Natural killer cell treated with Interleukin-12 subunit alpha and Interleukin-12 subunit beta and Interleukin-15 and Interleukin-18, amount 100 ng/mL, for 72 hours (primary cell): ENCODE measurements at places on chromosomes 16 and 17.
A peak's percentile ranks its signal among the peaks of the same experiment; 100 is the strongest.

DNA sequence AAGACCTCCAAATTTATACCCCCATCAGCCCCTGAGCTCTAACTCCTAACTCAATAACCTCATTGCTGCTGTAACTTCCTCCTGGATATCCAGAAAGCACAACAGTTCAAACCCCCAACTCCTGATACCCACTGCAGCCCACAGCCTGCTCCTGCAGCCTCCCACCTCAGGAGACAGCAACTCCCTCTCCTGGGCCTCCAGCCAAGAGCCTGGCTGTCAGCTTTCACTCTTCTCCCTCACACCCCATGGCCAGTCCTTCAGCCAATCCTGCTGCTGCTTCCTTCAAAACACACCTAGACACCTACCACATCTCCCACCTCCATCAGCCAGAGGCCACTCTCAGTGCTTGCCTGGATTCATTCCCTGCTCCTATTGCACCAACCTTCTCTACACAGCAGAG, 5.4 kb downstream of the GINS2 start:
- no peak for DNase-seq

DNA sequence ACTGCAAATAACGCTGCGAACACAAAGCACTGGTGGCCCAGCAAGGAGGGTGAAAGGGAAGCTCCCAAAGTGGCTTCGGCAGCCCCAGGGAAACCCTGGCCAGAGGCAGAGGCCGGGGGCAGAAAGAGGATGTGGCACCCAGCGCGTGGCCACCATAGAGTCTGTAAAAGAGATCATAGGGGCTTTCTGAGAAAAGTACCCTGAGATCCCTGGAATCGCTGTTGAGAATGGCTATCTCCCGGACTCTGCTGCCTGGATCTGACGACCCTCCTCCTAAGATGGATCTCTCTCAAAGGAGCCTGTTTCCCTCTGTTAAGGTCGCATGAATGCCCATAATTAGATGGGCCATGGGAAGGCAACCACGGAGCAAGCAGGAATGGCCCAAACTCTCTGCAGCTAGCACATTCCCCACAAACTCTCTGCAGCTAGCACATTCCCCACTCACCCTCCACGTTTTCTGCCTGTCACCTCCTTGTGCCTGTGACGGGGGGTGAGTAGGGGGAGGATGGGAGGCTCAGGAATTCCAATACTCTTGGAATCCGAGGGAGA, 364.4 kb downstream of the XYLT1 start:
- peak; percentile 71 for DNase-seq

DNA sequence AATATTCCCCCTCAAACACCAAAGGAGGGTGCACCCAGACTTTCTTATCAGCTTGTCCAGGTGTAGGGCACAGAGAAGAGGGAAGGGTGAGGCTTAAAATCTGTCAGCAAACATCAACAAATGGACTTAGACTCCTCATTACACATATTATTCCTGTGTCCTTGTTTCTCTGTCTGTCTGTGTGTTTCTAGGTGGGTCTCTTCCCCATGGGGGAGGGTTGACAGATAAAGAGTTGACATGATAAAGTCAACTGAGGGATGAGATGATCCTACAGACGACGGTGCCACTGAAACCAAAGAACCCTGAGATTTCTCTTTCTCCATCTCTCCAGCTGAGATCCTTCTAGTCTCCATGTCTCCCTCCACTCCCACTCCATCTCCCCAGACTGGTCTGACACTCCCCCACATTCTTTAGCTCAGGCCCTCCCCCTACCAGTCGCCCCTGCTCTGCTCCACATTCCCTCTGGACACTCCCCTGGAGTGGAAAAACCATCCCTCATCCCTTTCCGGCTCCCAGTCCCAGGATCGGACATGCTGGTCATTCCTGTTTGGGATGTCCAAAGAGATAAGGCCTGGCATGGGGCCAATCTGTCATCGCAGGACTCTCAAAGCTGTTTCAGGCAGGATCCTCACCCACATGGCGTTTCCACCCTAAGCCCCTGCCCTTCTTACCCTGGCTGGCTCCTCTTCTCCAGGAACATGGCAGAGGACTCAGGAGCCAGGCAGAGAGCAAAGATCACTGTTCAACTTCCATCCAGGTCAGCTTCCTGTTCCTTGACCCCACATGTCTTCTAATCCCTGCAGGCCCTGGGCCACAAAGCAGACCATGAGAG, 2.9 kb upstream of the ITGA3 start:
- DNase-seq, result no peak

GRCh38 chr16:5508371-5508770, 410.8 kb upstream of the EEF2KMT start:
- DNase-seq, result no peak
